Activated naive CD4-positive, alpha-beta T cell treated with anti-CD3 and anti-CD28 coated beads, Interleukin-2, amount 50 U/mL, for 16 hours (primary cell): ENCODE measurements at places on chromosomes 4 and X.

DNA sequence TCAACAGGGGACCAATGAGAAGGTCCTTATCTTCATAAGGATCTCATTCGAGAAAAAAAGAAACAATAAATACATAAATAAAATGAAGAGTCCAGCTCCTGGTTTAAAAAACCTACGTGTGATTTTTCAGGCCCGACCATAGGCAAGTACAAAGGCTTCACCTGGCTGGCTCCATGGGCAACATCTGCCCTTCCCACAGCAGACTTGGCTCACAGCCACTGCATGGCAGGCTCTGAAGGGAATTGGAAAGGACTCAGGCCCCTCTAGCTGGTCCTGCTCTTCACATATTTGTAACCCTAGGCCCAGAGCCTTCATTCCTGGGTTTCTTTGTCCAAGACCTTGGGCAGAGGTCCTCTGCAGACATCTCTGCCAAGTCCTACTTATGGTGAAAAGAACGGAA, 228.1 kb downstream of the QDPR start:
- no peak for DNase-seq

GRCh38 chr4:73704314-73705055, 35.9 kb upstream of the CXCL8 start:
- DNase-seq = no peak

DNA sequence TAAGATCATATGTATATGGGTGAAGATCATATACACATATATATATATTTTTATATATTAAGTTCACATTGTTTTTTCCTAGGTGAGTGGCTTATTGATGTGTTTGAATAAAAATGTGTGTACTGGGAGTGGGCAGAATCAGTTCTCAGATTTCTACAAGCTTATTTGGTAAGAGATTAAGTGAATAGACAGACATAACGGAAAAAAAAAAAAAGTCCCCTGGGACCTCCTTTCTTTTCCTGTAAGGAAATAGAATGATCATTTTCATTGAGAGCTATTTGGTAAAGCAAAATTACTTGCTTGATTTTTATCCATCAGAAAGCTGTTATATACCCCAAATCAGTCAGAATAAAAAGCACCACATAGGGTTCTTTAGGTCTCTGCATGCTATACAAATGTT, 597.7 kb downstream of the PCDH18 start:
- no peak for DNase-seq

DNA sequence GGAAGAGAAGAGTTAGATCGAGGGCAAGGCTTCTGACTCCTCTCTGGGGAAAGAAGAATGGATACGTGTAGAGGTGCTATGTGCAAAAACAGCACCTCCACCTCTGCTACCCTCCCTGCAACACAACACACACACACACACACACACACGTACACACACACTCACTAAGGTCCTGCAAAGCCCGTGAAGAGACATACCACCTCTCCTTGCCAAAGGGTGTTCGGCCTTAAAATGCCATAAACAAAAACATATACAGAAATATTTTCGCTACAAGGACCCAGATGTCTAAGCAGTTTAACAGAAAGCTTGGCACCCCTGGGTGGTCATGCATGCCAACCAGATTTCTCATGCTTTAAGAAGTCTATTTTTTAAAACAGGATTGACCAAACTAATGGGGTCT, 1.5 kb downstream of the TIFA start:
- no peak for DNase-seq

DNA sequence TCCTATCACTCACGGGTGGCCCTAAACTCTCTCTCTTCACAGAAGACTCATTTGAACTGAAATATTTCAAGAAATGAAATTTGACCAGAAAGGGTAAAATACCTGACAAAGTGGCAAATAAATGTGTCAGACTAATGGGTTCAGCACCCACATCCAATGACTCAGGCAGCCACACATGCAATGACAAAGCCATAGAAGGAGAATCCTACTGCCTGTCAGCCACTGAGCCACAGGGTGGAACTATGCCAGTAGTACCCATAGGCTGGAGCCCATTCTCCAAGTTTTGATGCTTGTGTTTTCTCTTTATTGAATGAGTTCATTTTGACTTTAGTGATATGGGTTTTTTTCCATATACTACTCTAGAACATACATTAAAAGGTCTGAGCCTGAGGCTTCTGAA, 179.0 kb downstream of the BEND2 start:
- no peak for DNase-seq

DNA sequence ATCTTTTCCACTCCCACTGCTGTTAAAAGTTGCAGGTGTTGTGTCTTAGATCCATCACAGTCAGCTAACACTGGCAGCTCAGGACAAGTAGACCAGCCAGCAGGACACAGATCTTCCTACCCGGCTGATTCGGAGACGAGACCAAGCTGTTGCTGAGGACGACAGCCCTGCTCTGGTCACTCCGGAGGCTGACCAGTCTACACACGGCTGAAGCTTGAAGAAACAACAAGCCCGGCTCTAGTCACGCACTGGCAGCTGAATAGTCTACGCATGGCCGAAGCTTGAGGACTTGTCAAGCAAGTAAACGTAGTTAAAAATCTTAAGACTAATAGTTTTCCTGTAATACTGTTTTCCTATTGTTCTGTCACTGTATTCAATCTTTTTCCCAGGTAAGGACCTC, 1.8 kb downstream of the ACOX3 start:
- DNase-seq = no peak

DNA sequence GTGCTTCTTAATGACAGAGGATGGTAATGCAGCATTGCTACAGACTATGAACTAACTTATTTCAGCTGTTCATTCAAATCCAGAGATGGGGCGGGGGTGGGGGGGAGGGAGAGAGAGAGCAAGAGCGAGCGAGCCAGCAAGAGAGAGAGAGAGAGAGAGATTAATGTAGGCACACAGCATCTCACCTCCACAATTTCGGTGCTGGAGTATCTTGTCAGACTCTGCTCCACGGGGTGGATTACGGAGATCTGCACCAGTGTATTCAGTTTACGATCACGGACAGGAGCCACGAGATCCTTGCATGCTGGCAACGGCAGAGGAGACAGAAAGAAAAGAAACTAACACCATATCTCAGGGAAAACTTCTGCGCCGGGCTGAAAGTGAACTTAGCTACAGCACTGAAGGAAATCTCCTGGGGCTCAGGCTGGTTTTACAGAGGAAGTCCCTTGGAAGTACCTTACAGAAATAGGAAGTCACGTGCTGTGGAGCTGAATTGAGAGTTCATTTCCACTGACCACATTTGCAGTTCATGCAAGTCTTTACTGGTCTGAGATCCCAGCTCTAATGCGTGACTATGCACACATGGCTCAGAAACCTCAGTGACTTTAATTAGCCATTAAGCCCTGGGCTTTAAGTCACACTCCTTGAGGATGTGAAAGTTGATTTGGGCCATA, 440.9 kb downstream of the INPP4B start:
- DNase-seq = peak; percentile 62

DNA sequence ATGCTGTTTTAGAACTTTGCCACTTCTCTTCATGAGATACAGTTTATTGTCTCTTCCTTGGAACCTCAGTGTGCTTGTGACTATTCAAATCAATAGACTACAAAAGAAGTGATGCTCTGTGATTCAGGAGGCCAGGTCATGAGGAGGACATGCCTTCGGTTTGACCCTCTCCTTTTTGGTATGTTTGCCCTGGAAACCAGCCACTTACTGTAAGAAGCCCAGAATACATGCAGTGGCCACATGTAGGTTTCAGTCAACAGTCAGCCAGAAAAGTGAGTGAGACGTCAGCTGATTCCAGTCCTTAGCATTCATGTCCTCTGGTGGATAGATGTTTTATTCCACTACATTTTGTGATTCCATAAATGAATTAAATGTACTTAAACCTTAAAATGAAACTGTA, 328.7 kb downstream of the PCDH18 start:
- no peak for DNase-seq

DNA sequence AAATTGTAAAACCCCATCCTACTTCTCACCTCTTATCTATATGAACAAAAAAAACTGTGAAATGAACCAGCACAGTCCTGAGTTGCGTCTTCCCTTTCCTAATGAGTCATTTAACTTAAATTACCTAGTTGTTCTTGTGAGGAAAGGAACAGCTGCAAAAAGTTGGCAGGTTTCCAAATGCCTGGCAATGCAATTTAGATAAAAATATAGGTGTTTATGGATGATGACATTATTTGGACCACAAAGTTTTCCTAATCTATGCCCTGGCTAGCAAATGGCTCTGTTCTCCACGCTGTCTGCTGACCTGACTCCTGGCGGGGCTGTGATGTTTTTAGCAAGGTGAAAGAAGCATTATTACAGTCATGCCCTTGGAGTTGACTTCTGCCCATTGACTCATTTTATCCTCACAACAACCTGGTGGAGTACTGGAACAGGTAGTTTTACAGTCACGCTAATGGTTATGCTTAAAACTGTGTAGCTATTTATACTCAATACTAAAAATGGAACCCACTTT, 29.8 kb upstream of the RELL1 start:
- no peak for DNase-seq

DNA sequence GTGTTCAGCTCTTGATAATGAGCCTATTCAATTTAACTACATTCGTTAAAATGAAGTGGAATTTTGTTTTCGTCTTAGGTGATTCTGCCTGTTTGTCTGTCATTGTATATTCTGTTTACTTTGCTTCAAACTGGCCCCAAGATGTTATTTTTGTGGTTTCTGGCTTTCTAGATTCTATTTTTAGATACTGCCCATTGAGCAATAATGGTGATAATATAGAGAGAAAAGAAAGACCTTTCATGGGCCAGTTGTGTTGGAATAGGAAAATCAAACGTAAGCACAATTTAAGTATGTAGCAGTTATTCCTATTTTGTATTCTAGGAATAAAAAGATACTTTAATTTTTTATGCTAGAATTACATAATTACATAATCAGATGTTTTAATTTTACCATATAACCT, 4.0 kb downstream of the CDKN2AIP start:
- no peak for DNase-seq

- no peak for DNase-seq
Measured at GRCh38 chr4:159296061-159296460, 193.2 kb downstream of the RAPGEF2 start.

DNA sequence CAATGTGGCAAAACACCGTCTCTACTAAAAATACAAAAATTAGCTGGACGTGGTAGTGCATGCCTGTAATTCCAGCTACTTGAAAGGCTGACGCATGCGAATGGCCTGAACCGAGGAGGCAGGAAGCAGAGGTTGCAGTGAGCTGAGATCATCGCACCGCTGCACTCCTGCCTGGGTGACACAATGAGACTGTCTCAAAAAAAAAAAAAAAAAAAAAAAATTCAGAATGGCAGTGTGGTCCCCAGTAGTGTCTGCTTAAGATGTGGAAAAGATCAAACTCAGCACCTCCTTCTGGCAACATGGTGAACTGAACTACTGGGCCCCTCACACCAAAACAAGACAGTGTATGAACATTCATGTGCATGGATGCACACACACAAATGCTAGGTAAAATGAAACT, 32.2 kb downstream of the SMS start:
- peak; percentile 15 for DNase-seq

DNA sequence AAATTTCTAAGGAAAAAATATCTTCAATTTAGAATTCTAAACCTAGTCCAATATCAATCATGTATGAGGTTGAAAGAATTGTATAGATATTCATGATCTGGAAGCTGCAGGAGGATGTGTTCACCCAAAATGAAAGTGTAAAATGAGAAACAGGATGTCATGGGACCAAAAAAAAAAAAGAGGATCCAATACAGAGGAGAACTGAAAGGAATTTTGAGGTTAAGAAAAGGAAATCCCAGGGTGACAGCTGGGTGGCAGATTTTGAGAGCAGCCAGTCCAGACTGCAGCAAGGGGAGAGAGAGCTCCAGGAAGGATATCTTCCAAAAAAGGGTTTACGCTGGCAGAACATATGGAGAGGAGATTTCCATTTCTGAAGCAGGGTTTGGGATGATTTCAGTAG, 38.9 kb downstream of the TLR10 start:
- DNase-seq = no peak

DNA sequence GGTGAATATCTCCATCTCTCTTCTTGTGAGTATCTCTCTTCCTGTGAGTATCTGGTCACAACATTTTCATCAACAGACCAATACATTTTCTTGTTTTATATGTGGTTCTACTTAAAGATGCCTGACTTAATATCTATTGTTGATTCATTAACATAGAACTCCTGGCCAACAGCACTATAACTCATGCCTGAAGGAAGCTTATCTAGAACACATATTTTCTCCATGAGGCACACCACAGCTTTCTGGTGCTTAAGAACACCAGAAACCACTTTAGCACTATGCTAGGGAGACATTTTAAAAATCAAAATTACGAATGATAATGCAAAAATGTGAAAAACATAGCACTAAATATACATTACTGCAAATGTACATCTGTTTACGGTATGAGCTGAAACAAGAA, 190.4 kb downstream of the GABRB1 start:
- DNase-seq = no peak
